ENCODE measurements at places on chromosomes 11 and 22.

- no peak for DNase-seq
Measured at GRCh38 chr22:32327066-32327465, 30.6 kb upstream of the RFPL3 start.

DNA sequence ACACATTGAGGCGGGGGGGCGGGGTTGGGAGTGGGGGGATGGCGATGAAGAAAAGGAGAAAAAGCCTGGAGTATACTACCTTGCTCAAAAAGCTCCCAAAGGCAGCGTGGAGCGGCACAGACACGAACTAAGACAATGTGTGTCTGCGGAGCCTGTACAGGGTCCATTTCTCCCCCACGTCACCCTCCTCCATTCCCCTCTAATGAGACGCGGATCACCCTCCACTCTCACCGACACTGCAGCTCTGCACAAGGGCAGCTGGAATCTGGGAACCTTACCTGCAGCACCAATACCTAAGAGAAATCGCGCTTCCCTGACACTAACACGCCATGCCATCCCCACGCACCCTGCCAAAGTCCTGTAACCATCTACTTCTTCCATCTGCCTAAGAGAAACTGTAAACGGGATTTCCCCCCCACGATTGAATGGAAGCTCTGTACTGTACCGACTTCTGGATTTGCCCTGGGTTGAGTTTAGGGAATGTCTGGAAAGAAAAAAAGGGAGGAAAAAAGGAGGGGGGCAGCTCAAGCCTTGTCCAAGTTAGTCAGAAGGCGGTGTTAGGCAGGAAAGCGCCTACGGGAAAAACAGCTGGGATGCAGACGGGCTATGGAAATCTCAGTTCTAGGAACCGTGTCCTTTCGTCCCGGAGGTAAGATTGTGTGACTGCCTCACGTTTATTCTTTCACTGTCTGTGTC is 125.7 kb upstream of the C11orf58 start:
- DNase-seq = peak; percentile 53

GRCh38 chr11:134346976-134347350 is 15.2 kb downstream of the GLB1L2 start:
- DNase-seq = no peak

DNA sequence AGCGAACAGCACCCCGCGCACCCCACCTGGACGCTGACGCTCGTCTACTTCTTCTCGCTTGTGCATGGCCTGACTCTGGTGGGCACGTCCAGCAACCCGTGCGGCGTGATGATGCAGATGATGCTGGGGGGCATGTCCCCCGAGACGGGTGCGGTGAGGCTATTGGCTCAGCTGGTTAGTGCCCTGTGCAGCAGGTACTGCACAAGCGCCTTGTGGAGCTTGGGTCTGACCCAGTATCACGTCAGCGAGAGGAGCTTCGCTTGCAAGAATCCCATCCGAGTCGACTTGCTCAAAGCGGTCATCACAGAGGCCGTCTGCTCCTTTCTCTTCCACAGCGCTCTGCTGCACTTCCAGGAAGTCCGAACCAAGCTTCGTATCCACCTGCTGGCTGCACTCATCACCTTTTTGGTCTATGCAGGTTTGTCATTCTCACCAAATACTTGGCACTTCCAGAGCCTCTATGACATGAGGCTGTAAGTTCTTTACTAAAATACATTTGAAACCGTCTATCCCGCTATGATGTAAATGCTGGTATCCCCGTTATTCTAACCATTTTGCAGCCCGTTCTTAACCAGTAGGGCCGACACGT is 535 bp downstream of the AQP11 start:
- DNase-seq = peak; percentile 62

GRCh38 chr11:111923351-111923788 is 4.7 kb downstream of the C11orf52 start:
- DNase-seq = no peak

DNA sequence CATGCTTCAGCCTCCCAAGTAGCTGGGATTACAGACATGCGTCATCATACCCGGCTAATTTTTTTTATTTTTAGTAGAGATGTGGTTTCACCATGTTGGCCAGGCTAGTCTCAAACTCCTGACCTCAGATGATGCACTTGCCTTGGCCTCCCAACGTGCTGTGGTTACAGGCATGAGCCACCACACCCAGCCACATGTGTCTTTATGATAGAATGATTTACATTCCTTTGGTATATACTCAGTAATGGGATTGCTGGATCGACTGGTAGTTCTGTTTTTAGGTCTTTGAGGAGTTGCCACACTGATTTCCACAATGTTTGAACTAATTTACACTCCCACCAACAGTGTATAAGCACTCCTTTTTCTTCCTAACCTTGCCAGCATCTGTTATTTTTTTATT is 276.2 kb downstream of the METTL15 start:
- no peak for DNase-seq

- DNase-seq = no peak
Measured at GRCh38 chr11:112315057-112315720, 54.5 kb upstream of the PLET1 start.

DNA sequence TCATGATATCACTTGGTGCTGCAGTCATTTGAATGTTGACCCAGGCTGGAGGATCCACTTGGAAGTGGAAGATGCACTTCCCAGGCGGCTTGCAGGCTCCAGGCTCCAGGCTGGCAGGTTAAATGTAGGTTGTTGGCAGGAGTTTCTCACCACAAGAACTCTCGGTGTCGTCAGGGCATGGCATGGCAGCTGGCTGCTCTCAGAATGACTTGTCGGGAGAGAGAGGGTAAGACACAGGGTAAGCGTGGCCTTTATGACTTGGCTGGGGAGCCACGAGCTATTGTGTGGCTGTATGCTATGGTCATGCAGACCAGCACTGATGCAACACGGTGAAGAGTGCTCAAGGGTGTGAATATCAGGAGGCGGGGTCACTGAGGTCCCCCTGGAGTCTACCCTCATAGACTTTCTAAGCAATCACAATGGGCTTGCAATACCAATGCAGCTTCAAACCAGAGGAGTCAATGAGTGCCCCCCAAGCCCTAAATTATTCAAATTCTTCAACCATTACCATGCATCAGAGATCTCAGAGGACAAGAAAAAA is 1027.7 kb downstream of the OPCML start:
- peak; percentile 22 for DNase-seq

- DNase-seq = peak; percentile 90
Measured at GRCh38 chr22:33922349-33922681, 2.0 kb upstream of the LARGE1 start.

- DNase-seq = no peak
Measured at GRCh38 chr11:47388697-47389576, 10.6 kb upstream of the SPI1 start.

GRCh38 chr11:55357560-55358184 is 10.1 kb upstream of the OR4A15 start:
- no peak for DNase-seq

GRCh38 chr11:115092516-115092915 is 411.7 kb downstream of the CADM1 start:
- no peak for DNase-seq

DNA sequence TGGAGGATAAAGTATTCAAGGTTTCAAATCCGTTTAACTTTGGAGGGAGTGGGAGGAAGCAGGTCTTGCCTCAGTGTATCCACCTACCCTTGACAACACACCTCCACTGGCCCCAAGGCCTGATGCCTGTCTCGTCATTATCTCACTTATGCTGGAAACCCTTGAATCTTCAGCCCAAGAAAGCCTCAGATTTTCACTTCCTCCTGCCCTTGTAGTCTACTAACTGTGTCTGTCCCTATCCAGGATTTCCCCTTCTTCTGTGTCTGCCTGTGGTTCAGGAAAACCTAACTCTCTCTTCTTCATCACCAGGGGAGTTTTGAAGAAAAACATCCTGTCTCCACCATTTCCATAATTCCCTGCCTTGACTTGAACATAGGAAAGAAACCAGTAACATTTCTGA is 56.1 kb downstream of the SYT9 start:
- no peak for DNase-seq

- no peak for DNase-seq
Measured at GRCh38 chr11:133570376-133570775, 38.1 kb upstream of the OPCML start.

- no peak for DNase-seq
Measured at GRCh38 chr11:67024966-67025365, 2.0 kb downstream of the SYT12 start.

DNA sequence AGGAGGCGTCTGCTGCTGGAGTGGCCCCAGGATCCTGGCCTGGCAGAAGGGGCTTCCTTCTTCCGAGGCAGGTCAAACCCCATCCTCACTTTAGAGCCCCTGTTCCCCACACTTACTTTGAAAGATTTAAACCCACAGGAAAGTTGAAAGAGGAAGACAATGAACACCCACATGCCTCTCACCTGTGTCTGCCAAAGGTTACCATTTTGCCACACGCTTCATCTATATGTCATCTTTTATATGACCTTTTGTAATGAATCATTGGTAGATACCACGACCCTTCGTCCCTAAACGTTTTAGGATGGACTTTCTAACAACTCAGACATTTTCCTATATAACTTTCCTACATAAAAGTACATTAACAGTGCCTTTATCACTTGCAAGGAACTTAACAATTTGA is 39.8 kb upstream of the BID start:
- DNase-seq = no peak

DNA sequence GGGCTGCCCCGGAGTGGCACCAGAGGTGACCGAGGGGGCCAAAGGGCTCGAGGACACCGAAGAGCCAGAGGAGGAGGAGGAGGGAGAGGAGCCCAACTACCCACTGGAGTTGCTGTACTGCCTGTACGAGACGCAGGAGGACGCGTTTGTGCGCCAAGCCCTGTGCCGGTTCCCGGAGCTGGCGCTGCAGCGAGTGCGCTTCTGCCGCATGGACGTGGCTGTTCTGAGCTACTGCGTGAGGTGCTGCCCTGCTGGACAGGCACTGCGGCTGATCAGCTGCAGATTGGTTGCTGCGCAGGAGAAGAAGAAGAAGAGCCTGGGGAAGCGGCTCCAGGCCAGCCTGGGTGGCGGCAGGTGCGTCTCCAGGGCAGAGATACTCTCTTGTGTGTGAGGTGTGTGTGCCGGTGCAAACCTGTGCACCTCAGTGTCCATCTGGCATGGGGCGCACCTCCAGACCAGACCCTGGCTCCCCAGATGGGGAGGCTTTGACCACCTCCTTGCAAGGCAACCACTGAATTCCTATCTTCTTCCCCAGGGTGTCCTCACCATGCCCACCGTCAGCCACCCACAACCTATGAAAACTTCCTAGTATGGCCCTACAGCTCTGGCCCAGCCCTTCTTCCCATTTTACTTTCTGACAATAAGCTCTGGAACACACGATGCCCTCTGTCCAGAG is 3.4 kb downstream of the NLRP6 start:
- DNase-seq = no peak

GRCh38 chr11:65637794-65638419 is at the start of gene SIPA1:
Gene SIPA1, plus strand, starts transcription at chr11:65638101. Its CDS starts 2,821 bp downstream, at chr11:65640922.
- peak; percentile 95 for DNase-seq

DNA sequence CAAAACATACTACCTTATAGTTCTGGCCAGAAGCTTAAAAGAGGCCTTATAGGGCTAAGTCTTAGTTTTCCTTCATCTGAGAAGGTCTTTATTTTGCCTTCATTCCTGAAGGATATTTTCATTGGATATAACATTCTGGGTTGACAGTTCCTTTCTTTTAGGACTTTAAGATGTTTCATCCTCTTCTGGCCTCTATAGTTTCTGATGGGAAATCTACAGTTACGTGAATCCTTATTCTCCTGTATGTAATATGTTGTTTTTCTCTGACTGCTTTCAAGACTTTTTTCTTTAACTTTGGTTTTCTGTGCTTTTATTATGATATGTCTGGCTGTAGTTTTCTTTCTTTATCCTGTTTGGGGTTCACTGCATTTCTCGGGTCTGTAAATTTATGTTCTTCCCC is 48.2 kb downstream of the BCR start:
- no peak for DNase-seq

- DNase-seq = no peak
Measured at GRCh38 chr11:68071281-68072048, 32.6 kb downstream of the TCIRG1 start.

DNA sequence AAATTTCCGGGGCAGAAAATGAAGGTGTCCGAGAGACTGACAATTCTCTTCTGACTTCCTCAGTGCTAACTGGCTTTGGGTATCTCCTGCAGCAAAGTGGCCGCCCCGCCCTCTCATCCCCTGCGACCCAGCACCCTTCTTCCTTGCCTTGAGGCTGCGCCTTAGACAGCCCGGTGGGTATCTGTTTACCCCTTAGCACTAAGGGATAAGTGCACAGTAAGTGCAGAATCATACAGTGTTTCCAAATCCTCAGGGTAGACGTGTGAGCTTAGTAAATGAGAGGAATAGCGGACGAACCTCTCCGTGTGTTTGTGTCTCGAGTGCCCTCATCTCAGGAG is 368 bp upstream of the CHORDC1 start:
- DNase-seq = no peak

DNA sequence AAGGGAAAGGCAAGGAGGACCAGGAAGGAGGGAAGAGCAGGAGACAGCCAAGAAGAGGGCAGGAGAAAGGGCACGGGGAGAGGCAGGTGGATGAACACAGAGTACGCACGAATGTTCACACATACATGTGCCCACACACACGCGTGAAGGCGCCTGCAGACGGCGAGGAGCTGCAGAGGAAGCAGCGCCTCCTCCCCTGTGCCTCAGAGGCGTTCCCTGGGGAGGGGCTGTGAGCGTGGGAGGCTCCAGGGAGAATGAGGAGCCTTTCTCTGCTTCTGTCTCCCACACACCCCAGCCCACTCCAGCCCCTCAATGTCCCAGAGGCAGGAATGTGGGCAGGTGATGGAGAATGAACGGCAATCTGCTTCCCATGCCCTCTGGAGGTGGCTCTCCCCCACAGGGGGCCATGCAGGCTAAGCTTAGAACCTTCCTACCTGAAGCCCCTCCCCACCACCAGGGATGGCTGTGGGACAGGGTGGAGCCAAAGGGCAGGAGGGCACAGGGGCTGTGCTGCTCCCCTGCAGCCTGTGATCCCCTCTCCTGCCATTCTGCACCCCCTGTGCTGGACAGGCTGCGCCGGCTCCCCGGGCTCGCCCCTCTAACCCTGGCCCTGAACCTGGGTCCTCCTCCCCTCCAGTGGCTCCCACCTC is 25.3 kb downstream of the PPM1F start:
- no peak for DNase-seq

DNA sequence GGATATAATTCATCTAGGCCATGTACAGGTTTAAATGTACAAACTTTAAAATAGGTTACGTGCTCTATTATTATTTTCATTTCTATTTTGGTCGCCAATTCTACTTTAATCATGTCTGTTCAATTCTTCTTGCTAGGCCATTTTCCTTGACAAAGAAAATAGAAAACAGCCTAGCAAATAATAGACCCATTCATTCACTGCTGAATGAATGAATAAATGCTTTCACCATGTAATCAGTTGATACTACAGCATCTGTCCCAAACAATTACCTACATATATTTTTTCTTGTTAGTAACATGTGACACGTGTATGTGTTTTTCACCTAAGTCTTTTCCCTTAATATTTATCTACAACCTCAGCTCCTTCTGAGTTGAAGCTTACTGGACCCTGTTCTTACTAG is 27.5 kb downstream of the SNX19 start:
- DNase-seq = no peak

DNA sequence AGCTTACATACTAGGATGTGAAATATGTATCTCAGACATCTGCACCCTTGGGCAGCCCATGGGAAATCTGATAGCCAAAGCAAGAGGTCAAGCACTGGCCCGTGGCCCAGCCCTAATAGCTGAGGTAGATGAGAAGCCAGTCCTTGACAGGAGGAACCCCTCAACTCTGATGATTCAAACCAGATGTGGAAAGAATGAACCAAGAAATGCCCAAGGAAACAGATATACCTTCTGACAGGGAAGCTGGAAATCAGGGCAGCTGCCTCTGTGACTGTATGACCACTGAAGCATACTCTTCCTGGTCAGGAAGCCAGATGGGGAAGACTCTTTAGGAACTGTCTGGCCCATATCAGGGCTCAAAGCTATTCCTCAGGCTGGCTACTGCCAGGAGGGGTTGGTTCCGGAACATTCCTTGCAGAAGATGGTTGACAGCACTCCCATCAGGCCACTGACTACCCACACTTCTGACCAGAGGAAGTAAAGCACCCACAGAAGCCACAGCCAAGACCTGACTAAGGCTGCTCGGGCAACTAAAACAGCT is 124.2 kb downstream of the SWAP70 start:
- no peak for DNase-seq
